Cerebellum (tissue), 4 donors: ENCODE measurements at places on chromosomes 16 and 17. TPM values are rescaled to one million over a fixed set of nuclear protein-coding genes. Genes with fewer than 3 reads are reported as not detected.

- no peak for DNase-seq
These were observed 18.8 kb downstream of the SRP68 start for GRCh38 chr17:76053246-76054111.

FOXC2 gene
- total RNA-seq: 0.45 TPM

CDH11 gene
- total RNA-seq: 227 TPM

- no peak for DNase-seq
These were observed 695 bp upstream of the TMEM204 start for GRCh38 chr16:1532771-1533170.

GRCh38 chr17:48629411-48629759 is 3.2 kb upstream of the HOXB9 start:
- no peak for DNase-seq

KCNG4 gene
- total RNA-seq: not detected

- DNase-seq: no peak
These were observed 10.2 kb downstream of the BAHCC1 start for GRCh38 chr17:81405411-81405872.

DNA sequence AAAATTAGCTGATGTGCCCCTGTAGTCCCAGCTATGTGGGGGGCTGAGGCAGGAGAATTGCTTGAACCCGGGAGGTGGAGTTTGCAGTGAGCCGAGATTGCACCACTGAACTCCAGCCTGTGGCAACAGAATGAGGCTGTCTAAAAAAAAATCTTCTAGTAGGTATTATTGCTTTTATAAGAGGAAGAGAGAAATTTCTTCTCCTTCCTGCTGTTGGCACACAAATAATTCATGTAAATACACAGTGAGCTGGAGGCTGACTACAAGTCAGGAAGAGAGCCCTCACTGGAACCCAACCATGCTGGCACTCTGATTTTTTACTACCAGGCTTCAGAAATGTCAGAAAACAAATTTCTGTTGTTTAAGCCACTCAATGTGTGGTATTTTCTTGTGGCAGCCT is 6.7 kb downstream of the PRDM7 start:
- DNase-seq: no peak

DNA sequence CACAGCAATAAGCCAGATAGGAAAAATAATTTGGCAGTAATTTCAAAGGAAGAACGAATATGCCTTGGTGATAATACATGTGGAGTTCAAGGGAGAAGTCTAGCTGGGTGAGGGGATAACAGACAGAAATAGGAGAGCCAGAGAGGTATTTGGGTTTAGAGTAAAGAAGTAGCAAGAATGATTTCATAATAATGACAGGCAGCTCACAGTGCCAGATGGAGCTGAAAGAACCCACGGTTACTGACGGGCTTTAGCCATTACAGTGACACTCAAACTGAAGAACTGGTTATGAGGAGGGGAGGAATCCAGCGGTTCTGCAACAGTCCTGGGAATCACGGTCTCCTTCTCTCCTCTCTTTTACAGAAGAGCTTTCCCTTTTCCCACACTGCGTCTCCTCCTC is 2.2 kb downstream of the OR4D1 start:
- no peak for DNase-seq

GRCh38 chr17:34071886-34072420 is 183.1 kb upstream of the CCL2 start:
- DNase-seq: no peak

DNA sequence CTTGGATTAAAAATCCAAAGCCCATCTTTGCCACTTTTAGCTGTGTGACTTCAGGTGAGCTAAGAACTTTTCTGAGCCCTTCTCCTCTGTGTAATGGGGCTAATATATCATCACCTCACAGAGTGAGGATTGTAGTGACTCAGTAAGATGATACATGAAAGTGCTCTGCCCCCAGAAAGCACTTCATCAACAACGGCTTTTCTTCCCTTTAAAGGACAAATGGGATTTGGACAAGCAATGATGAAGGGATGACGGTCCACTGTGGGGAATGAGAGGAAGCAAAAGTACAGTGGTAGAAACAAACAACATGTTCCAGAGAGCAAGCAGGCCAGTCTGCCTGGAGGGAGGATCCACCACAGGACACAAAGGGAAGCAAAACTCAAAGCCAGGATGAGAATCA is 14.3 kb upstream of the TMED6 start:
- no peak for DNase-seq

- no peak for DNase-seq
These were observed 22.5 kb downstream of the EIF4A3 start for GRCh38 chr17:80124351-80124981.

- DNase-seq: no peak
These were observed 23.8 kb downstream of the GGA2 start for GRCh38 chr16:23486480-23486879.

TUBG1 gene
- 9.7 TPM for total RNA-seq

- DNase-seq: no peak
These were observed 14.8 kb downstream of the TAC4 start for GRCh38 chr17:49832840-49833599.

- DNase-seq: no peak
These were observed 4.0 kb upstream of the TMEM88 start for GRCh38 chr17:7850701-7851437.

CSH1 gene
- total RNA-seq: 3.6 TPM

DNA sequence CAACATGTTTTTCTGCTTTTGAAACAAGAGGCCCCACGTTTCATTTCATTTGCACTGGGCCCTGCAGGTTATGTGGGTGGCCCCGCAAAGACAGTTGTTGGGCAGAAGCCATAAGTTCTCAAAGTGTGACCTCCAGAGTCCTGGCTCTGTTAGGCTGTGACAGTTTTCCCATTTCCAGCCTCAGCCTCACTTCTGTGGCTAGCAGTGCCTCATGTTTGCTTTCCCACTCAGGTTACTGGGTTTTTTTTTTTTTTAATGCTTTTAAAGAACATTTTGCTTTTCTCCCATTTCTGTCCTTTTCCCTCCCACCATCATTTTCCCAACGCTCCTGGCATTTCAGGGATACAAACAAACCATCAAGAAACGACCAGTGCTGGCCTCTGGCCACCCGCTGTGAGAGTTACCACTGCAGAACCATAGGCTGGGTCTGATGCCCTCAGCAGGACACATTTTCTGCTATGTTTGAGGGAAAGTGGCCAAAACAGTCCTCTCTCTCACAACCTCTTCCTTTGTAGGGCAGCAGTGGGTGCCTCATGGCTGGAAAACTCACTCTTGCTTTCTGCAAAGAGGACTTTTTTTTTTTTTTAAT is 159.0 kb upstream of the MPHOSPH6 start:
- DNase-seq: no peak

DNA sequence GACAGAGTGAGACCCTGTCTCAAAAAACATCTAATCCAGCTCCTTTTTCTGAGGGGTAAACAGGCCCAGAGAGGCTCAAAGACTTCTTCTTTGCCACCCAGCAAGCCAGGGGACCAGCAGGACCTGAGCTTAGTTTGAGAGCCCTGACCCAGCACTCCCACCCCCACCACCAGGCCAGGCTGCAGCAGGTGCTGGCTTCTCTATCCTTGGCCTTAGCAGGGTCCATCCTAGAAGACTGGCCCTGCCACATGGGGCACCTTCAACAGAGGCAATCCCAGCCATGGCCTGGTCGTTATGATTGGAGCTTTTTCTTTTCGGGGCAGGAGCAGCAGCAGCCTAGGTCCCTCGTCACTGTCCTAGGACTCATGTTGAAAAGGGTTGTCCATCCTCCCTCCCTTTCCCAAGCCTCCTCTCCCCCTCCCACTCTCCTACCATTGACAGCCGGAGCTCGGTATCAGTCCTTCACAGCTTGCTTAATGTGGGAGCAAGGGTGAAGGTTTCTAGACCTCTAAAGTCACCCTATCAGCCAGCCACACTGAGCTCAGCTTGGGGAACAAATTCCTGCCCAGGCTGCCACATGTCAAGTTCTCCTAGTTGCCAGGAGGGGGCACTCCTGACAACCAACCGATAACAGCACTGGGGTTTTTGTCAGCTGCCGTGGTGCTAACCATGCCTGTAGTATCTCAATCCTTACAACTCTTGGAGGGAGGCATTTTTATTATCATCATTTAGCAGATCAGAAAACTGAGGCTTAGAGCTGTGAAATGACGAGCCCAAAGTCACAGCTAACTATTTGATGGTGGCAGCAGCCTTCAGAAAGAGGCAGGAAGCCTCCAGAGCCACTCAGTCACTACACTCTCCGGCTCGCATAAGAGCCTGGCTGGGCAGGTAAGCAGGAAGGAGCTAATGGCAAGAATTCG is 11.2 kb downstream of the MRPL27 start:
- DNase-seq: peak; percentile 78

DNA sequence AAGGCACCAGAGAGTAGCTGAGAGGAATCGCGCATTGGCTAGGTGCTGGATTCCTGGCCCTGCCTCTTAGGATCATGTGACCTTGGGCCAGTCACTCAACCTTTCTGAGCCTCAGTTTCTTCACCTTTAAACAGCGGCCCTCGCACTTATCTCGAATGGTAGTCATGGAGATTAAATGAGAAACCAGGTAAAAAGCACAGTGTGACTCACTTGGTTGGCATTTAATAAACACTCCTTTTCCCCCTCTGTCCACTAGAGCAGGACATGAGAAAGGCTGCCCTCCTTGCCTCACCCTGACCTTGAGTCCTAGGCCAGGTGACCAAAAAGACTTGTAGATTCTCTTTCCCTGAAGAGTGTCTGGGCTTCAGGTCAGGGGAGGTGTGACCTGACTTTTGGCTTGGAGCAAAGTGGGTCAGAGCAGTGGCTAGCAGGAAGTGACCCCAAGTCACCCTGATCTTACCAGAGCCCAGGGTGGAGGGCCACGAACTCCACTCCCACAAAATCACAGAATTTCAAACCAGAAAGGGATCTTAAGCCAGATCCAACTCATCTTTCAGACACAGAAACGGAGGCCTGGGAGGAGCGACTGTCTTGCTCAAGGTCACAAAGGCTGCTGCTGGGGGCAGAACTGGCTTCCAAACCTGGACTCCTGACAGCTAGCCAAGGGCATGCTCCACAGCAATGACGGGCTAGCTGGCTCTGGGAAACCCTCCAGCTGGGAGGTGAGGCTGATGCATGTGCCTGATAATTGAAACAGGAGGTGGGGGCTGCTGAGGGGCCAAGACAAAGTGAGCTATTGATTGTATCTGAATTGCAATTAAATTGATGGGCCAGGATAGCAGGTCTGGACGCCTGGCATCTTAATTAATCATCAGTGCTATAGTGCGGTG is 65.2 kb downstream of the PIPOX start:
- no peak for DNase-seq

GRCh38 chr17:55770196-55770870 is 19.5 kb downstream of the PCTP start:
- DNase-seq: peak; percentile 46

ABCA10 gene
- 5.2 TPM for total RNA-seq

- no peak for DNase-seq
These were observed 28.8 kb downstream of the ATP2C2 start for GRCh38 chr16:84397090-84397489.

DNA sequence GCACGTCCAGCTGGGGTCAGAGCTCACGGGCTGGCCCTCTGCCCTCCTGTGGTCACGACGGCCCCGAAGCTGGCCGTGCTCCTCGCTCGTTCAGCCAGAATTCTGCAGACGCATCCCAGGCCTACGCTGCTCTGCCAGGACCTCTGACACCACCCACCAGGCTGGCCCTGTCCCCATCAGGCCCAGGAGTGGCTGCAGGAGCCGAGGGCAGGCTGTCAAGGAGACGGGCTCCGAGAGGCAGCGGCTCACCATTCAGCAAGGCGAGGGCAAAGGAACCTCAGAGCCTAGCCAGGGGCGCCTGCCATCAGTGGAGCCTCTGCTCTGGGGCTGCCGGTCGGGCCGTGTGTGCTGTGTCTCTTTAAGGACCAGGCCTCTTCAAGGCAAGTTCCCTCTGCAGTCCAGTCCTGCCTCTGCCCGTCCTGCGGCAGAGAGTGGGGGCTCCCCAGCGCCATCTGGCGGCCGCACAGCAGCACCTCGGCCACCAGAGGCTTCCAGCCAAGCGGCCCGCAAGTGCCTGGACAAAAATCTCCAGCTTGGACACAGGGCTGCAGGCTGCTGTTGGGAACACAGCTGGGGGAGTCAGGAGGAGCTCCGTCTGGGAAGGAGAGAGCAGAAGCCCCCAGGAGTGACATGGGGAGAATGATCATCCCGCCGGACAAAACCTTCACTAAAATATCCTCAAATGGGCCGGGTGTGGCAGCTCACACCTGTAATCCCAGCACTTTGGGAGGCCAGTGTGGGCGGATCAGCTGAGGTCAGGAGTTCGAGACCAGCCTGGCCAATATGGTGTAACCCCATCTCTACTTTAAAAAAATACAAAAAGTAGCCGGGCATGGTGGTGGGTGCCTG is 7.4 kb upstream of the ABR start:
- DNase-seq: peak; percentile 86

DNA sequence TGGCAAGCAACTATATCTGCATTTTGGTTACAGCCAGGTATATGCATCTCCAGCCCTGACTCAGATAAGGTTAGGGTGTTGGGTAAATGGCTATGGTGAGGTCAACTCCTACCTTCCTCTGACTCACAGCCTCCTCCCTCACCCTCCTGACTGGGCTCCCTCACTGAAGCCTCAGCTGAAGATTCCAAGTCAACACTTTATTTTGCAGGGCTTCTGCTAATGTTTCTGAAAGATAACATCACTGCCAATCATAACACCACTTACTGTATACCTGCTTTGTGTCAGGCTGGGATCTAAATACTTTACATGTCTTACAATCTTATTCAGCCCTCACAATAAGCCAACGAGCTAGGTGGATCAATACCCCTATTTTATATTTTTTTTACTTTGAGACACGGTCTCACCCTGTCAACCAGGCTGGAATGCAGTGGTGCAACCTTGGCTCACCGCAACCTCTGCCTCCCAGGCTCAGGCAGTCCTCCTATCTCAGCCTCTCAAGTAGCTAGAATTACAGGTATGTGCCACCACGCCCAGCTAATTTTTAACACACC is 47.8 kb upstream of the GCSH start:
- DNase-seq: no peak

MT1G gene
- not detected for total RNA-seq

- no peak for DNase-seq
These were observed 18.7 kb downstream of the RHOT1 start for GRCh38 chr17:32161029-32161428.

GRCh38 chr16:70737377-70738082 is 51.7 kb upstream of the MTSS2 start:
- DNase-seq: no peak

DNA sequence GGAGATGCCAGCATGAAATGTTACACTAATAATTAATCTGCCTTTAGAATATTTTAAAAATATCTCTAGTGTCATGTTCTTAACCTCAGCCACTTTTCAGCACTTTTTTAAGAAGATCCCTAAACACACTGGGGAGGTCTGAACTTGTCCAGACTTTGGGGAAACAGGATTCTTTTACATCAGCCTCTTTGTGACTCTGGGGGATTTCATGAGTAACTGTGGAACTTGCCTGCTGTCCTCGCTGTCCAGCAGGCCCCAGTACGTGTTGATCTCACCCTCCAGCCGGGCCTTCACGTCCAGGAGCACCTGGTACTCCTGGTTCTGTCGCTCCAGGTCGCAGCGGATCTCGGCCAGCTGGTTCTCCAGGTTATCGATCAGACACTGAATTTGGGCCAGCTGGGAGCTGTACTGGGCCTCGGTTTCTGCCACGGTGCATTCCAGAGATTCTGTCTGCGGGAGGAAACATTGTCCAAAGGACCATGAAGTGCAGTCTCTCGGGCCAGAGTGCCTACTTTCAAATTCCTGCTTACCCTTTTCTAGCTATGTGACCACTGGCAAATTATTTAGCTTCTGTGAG is 5.5 kb downstream of the KRT40 start:
- no peak for DNase-seq

MGAT5B gene
- total RNA-seq: 28.4 TPM

NUPR1 gene
- 0.09 TPM for total RNA-seq

- no peak for DNase-seq
These were observed 65.7 kb downstream of the ARSG start for GRCh38 chr17:68356949-68357455.

- DNase-seq: no peak
These were observed 35.1 kb upstream of the CREBBP start for GRCh38 chr16:3915426-3916260.
